ENCODE measurements at places on chromosomes 7 and 10. TPM values are rescaled to one million over a fixed set of nuclear protein-coding genes. Genes with fewer than 3 reads are reported as not detected.

- no peak for DNase-seq
These were observed 3.3 kb upstream of the OR2F2 start for GRCh38 chr7:143931739-143932138.

DNA sequence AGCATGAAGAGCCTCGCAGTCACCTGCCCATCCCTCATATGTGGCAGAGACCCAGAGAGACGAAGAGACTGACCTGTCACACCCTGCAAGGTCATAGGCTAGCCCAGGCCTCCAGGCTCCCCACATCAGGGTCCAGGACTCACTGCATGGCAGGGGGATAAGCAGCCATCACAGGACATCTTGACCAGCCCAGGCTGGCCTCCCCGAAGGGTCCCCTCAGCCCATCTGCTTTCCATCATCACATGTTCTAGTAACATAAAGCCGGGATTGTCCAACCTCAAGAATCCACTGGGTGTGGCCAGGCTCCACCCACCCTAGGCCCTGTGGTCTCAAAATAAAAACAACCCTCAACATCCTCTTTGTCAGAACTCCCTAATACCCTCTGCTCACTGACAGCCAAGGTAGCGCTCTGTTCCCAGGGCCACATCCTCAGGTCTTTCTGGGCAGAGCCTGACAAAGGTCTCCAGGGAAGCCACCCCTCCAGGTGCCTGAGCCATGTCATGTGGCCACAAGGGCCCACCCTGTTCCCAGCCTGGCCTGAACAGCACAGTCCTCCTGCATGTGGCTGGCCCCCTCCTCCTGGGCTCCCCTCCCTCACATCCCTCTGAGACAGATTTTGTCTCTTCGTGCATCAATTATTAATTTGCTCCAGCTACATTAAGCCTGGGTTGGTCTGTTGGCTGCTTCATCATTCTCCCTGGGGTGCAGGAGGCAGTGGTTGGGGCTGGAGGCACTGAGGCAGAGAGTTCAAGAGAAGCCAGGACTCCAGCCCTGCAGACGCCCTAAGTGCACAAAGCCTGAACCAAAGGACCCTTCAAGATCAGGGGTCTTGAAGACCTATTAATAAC is 131.8 kb upstream of the UNC5B start:
- no peak for DNase-seq

DNA sequence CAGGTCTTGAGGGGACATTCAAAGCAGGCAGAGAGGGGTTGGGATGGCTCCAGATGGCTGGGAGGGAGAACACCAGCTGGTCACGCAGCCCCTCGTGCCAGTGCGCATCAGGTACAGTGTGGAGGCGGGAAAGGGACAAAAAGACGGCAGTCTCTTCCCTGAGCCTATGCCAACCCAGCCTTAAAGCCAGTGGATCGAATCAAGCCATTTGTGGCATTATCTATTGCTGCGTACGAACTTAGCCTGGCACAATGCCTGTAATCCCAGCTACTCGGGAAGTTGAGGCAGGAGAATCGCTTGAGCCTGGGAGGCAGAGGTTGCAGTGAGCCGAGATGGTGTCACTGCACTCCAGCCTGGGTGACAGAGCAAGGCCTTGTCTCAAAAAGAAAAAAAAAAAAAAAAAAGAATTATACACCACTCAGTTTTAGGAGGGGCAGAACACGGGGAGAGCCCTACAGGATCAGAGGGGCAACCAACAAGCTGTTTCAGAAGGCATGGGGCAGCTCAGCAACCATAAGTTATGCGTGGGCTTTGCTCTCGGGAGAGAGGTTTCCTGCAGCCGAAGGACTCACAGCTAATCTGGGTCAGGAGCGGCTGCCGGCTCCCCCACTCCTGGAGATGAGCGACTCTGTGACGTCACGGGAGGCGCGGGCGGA is 356 bp upstream of the NDUFB2 start:
- DNase-seq, result peak; percentile 97

- no peak for DNase-seq
These were observed 243.0 kb upstream of the GRB10 start for GRCh38 chr7:51025668-51026067.

The IKZF1 gene
- total RNA-seq, result 1.8 TPM

The ADRA2A gene
- total RNA-seq, result 2.5 TPM

The IDI1 gene
- 147 TPM for total RNA-seq

DNA sequence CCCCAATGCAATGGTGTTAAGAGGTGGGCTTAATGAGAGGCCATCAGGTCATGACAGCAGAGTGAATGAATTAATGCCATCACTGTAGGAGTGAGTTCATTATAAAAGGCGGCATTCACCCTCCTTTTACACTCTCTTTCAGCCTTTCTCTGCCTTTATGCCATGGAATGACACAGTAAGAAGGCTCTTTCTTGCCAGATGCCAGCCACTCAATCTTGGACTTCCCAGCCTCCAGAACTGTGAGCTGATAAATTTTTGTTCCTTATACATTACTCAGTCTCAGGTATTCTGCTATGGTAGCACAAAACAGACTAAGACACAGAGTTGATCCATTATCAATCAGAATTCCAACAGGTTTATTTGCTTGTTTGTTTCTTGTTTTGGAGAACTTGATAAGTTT is 3.2 kb downstream of the TCAF1 start:
- no peak for DNase-seq

The STAM gene
- 40.5 TPM for total RNA-seq

The MMD2 gene
- 0.38 TPM for total RNA-seq

DNA sequence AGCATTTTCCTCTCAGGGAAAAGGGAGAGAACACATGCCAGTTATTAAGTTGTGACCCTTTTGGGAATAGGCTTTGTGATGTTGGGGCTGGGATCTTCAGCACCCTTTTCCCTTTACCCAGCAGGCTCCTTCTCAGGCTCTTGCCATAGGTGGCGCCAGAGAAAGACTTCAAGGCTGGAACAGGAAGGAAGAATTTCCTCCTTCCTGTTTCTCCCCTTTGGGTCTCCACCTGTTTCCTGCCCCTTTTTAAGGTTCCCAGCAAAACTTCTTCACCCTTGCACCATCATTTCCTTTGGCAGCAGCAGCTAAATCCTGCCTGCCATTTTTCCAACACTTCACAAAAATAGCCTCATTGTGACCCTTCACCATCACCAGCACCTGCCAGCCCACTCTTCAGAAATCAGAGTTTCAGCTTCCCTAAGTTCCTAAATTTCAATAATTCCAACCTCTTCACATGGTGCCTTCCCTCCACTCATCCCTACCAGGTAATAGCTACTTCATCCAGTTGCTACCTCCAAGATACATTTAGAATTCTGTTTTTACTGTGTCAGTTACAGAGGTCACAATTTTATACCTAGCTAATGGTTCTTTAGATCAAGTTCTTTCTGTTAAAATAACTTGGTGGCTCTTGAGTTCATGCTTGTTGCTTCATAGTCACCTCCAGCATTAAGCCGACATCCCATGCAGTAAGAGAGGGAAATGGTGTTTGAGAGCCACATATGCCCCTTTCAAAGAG is 22.4 kb upstream of the FOXK1 start:
- peak; percentile 70 for DNase-seq

The RNLS gene
- 15.2 TPM for total RNA-seq

The CYP2W1 gene
- total RNA-seq, result not detected

- no peak for DNase-seq
These were observed 3.8 kb downstream of the MCM10 start for GRCh38 chr10:13165177-13165576.

DNA sequence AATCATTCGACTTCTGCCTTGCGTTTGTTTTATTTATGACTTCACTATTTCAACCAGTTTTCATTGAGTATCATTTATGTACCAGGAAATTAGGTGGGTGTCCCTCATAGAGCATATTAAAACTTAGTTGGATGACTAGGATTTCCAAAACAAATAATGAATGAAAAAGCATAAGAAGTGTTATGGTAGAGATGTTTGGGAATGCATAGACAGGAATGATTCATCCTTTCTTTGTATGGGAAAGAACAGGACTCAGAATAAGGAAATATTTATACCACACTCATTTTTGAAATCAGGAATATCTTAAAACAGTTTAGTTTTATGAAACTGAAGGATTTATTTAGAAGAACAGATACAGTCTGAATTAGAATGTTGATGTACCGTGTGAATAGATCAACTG is 315.7 kb downstream of the EXOC4 start:
- DNase-seq, result no peak

The NEUROD6 gene
- not detected for total RNA-seq

The VSIR gene
- total RNA-seq, result 0.04 TPM

The CHST3 gene
- total RNA-seq, result 6.8 TPM

DNA sequence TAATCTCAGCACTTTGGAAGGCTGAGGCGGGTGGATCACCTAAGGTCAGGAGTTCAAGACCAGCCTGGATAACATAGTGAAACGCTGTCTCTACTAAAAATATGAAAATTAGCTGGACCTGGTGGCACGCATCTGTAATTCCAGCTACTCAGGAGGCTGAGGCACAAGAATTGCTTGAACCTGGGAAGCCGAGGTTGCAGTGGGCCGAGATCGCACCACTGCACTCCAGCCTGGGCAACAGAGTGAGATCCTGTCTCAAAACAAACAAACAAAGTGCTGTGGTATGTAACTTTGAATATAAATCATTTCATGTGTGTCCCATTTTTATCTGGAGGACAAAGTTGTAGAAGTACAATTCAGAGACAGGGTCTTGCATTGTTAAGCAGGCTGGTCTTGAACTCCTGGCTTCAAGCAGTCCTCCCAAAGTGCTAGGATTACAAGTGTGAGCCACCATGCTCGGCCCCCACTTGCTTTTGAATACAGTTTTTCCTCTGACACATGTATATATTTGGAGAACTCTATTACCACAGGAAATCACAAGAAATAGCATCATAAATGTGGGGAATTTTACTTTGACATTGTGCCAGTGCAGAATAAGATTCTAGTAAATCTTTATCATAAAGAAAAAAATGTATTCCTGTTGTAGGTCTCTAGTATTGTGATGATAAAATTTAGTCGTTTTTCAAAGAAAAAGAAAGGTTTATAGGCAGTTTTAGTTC is 32.6 kb downstream of the PTPN12 start:
- DNase-seq, result no peak

DNA sequence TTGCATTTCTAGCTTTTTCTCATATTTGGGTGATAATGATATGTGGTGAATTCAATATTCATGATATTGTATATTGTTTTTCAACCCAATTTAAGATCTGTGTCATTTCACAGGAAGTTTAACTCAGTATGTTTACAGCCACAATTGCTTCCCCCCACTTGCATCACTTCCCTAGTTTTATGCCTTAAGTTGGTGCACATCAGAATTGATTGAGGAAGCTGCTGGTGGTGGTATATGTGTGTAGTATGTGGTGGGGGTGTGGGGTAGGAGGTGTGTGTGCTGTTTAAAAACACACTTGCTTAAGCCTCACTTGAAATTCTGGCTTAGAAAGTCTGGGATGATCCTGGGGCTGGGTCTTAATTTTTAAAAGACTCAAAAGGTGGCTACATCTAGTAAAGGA is 245.1 kb upstream of the AOAH start:
- no peak for DNase-seq

DNA sequence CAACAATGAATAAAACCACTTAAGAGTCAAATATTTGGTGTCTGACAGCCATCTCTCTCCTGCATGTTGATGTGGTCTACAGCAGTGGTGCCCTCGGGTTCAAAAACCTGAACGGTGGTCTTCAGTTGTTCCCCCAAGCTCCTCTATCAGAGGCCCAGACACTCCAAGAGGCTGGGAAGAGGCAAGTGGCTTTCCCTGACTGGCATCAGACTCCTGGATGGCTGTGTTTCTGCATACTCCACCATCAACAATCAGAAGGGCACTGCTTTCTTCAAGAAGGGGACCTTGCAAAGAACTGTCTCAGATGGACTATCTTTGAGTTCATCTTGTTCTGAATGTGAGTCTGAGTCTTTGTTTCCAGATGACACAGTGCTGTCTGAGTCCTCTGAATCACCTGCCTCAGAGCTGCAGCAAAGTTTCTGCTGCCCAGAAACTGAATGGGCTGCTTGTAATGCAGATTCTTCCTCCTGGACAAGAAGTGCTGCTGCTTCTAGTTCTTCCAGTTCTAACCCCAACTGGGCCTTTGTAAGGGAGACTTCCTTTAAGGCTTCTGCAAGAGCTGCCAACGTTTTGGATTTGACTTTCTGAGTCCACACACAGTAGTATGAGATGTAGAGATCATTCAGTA is 5.9 kb upstream of the SGMS1 start:
- DNase-seq, result peak; percentile 57

The CFAP43 gene
- total RNA-seq, result 0.24 TPM

The PON1 gene
- 1.5 TPM for total RNA-seq

DNA sequence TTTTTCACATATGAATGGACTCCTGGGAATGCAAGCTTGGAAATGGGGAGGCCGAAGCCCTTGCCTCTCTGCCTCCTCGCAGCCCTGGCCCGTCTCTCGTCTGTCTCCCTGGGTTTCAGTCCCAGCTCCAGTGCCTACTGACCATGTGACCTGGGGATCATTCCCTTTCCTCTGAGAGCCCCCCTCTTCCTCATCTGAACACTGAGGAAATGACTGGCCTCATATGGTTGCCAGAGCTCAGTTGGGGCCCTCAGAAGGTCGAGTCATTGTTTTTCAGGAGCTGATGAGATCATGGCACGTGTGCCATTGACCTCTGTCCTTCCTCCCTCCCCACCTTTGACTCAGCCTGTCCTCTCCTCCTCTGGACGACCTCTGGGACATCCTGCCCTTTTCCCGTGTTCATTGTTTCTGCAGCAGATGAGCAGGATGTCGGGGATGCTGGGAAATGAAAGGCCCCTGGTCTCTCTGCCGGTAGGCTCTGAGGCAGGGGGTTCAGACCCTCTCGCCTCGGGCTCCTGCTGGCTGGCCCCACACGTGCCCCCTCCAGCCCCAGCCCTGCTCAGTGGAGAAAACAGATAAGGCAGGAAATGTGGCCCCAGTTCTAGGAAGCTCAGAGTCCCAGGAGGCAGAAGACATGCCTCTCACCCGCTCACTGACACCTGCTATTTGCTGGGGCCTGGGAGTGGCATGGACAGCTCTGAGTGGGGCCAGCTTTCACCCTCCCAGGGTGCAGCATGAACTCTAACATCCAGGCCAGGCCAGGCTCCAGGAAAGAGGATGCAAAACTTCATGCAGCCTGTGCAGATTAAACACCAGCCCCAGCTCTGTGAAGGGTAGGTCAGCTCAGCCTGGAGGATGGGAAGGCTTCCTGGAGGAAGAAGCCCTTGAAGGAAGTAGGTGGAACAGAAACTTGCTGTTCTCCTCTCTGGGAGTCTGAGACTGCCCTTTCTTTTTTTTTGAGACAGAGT is 8.3 kb upstream of the PPP1R35 start:
- no peak for DNase-seq

The HOXA1 gene
- not detected for total RNA-seq

DNA sequence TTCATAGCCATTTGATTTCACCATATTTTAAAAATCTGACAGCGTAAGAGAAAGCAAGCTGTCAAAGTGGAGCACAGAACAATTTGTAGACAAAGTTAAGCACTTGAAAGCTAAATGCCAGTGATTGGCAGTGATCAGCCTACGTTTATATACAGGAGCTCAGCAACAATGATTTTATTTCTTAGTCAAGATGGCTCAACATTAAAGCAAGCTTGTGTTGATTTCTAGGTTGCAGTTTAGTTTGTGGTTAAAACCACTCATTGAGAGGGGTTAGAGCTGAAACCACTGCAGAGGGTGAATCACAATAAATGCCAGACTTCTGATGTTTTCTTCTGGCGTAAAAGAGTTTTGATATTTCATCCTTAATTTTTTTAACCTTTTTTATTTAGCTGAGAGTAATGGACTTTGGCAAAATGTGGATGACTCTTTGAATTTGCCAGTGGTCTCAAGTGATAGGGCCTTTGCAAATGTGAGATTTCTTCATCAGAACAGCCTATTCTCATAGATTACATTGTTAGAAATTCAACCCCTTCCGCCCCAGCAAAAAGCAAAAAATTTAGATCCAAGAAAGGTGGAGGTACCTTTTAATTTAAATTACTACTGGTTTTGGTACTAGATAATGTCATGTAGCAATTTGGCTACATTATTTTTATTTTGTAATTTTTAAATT is 73.8 kb downstream of the SHOC2 start:
- no peak for DNase-seq

GRCh38 chr7:79652619-79653018 is 199.2 kb upstream of the MAGI2 start:
- no peak for DNase-seq
